ENCODE measurements at places on chromosomes 6 and 20. TPM values are rescaled to one million over a fixed set of nuclear protein-coding genes. Genes with fewer than 3 reads are reported as not detected.

The ZNF165 gene
- 0.52 TPM for total RNA-seq

The RNF144B gene
- total RNA-seq, result 0.79 TPM

The ANKRD66 gene
- not detected for total RNA-seq

The HLA-DQB1 gene
- not detected for total RNA-seq

The SYNCRIP gene
- 27.2 TPM for total RNA-seq

The LAMA5 gene
- 12.5 TPM for total RNA-seq

The TRIM31 gene
- total RNA-seq, result not detected

The ARG1 gene
- not detected for total RNA-seq

The SLC32A1 gene
- total RNA-seq, result not detected

The SIRPB2 gene
- not detected for total RNA-seq

The SLPI gene
- 2.8 TPM for total RNA-seq

The ANKEF1 gene
- total RNA-seq, result 1.7 TPM

The MOXD1 gene
- 71.6 TPM for total RNA-seq

The EPPIN gene
- total RNA-seq, result not detected

The DUSP15 gene
- total RNA-seq, result 0.26 TPM

The PTPN1 gene
- 19.3 TPM for total RNA-seq

The NQO2 gene
- total RNA-seq, result 23.6 TPM

The CRISP2 gene
- total RNA-seq, result not detected

The OTOR gene
- not detected for total RNA-seq

The TMEM14A gene
- 34.7 TPM for total RNA-seq

The NFYA gene
- total RNA-seq, result 11.2 TPM

The THEMIS gene
- total RNA-seq, result not detected

The TREM2 gene
- total RNA-seq, result not detected

The ERVFRD-1 gene
- total RNA-seq, result not detected

The HEBP2 gene
- total RNA-seq, result 11.2 TPM

The PCSK2 gene
- total RNA-seq, result not detected

The CTCFL gene
- not detected for total RNA-seq

The NOTCH4 gene
- 0.77 TPM for total RNA-seq

The EBF4 gene
- 0.16 TPM for total RNA-seq

The GSTA3 gene
- total RNA-seq, result 0.17 TPM

The NNAT gene
- total RNA-seq, result 0.26 TPM

The CAPN11 gene
- total RNA-seq, result under 0.01 TPM

The BPI gene
- 0.32 TPM for total RNA-seq

The GSS gene
- total RNA-seq, result 63.2 TPM

The WFDC10B gene
- total RNA-seq, result 0.26 TPM

The ADTRP gene
- 2.2 TPM for total RNA-seq

The SLC17A9 gene
- 2.0 TPM for total RNA-seq

The KIF16B gene
- total RNA-seq, result 13.8 TPM

All from bronchial smooth muscle cell (primary cell).